ENCODE measurements at places on chromosomes 7 and 10.

DNA sequence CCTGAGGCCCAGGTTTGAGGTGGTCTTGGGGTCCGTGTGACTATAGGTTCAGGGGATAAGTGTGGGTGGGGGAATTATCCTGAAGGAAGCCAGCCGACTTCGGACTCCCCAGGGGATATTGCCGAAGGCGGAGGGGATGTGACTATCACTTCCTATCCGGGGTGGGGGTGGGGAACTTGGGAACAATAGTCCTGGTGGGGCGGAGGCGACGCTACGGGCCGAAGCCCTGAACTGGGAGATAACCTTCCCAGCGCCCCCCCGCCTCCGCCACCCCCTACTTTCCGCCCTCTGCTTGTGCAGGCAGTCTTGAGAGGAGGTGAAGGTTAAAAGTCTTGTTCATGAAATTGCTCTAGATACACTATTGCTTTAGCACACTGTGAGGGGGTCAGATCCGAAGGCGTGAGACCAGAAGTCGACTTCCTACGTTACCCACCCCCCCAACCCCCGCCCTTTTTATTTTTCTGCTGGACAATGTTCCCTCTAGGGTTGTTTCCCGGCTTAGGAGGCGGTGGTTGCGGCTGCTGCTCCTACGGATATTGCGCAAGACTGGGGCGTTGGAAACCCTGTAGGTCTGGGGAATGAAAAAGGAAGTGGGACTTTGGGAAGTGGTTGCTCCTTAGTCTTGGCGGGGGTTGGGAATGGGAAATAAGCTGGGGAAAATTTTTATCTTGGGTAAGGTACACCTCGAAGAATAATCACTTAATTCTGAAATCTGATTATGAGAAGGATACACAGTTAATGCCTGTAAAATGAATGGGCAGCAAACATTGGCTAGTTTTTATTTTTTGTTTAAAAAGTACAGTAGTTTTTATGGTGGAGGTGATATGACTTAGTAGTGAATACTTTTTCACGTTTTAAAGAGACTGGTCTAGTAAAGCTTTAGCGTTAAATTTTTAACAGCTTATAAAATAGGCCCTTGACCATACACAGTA lies 1.5 kb downstream of the PTPN12 start:
- H3K27me3 ChIP-seq: no peaks in the 10 kb centered on the region
- H3K4me1 ChIP-seq: peaks cover 10% of the 10 kb centered on the region
- peaks cover 3% of the 10 kb centered on the region for H3K36me3 ChIP-seq
- peak overlapping the region; percentile 87 for H3K4me3 ChIP-seq
- H3K27ac ChIP-seq: peak overlapping the region; percentile 93
- DNase-seq: peak; percentile 97

DNA sequence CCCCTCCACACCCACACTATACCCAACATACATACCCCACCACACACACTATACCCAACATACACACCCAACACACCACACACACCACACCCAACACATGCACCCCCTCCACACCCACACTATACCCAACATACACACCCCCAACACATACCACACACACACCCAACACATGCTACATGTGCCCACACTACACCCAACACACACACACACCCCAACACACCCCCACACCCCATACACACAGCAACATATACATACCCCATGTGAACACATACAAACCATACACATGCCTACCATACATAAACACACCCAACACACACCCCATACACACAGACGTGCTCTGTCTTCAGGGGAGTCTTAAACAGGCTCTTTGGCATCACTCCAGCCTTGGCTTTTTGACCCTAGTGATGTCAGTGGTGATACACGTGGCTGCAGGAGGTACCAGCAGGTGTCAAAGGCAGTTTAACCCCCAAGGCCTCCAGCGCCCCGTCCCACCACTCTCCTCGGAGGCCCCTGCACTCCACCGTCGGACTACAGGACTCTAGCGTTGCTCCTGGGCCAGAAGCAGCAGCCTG lies 73.4 kb downstream of the HIPK2 start:
- peaks cover 53% of the 10 kb centered on the region for H3K36me3 ChIP-seq
- H3K27ac ChIP-seq: no peak overlapping the region
- no peaks in the 10 kb centered on the region for H3K27me3 ChIP-seq

- peaks cover 4% of the 10 kb centered on the region for H3K4me1 ChIP-seq
- no peak for DNase-seq
- no peak overlapping the region for H3K4me3 ChIP-seq
- H3K36me3 ChIP-seq: no peaks in the 10 kb centered on the region
Observed at GRCh38 chr7:2059964-2060700, 172.6 kb downstream of the MAD1L1 start.

GRCh38 chr7:149325248-149325647 lies 63.3 kb downstream of the ZNF783 start:
- no peak for DNase-seq
- H3K4me3 ChIP-seq: no peak overlapping the region
- no peaks in the 10 kb centered on the region for H3K27me3 ChIP-seq
- H3K27ac ChIP-seq: no peak overlapping the region

DNA sequence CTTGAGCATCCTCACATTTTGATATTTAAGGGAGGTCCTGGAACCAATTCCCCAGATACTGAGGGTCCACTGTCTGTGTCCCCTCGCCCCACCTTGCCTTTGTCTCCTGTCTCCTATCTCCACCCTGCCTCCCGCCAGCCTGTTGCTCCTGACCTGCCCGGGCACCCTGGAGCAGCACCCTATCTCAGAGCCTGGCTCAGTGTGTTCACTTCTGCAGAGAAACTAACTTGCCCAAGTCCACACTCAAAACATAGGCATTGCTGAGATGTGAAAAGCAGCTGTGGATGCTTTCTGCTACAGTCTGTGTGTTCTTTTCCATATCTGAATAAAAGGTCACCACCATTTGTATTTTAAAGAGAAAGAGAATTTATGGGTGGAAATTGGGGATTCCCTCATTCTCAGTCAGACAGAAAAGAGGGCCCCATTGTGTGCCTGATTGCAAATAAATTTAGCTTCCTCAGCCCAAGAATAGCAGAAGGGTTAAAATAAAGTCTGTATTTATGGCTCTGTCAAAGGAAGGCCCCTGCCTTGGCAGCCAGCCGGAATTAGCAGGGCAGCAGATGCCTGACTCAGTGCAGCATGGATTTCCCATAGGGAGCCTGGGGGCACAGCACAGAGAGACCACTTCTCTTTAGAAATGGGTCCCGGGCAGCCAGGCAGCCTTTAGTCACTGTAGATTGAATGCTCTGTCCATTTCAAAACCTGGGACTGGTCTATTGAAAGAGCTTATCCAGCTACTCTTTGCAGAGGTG lies 161.3 kb downstream of the EGFR start:
- DNase-seq: no peak
- peaks cover 13% of the 10 kb centered on the region for H3K4me1 ChIP-seq
- H3K4me3 ChIP-seq: no peak overlapping the region
- peaks cover 48% of the 10 kb centered on the region for H3K36me3 ChIP-seq

DNA sequence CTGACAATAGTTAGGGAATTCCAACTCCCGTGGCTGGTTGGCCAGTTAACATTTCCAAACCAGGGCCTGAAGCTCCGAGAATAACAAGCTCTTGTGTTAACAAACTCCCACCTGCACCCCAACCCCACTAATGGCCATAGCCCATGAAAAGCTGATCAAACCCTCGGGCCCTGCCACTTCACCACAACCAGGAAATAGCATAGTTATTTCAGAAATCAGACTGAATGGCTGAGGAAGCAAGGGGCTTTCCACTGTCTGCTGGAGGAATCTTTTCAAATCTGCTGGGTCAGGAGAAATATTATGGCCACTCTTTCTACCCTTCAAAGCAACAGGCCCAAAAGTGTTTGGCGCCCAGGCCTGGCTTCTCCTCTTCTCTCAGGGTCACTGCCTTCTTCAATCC lies 145.6 kb downstream of the GLCCI1 start:
- H3K27me3 ChIP-seq: no peaks in the 10 kb centered on the region
- H3K4me3 ChIP-seq: no peak overlapping the region
- no peak for DNase-seq
- H3K36me3 ChIP-seq: no peaks in the 10 kb centered on the region
- no peak overlapping the region for H3K27ac ChIP-seq

GRCh38 chr10:26642896-26643653 lies 54.4 kb upstream of the PDSS1 start:
- no peak overlapping the region for H3K4me3 ChIP-seq
- no peak overlapping the region for H3K27ac ChIP-seq
- peaks cover 5% of the 10 kb centered on the region for H3K27me3 ChIP-seq
- peaks cover 3% of the 10 kb centered on the region for H3K36me3 ChIP-seq
- no peaks in the 10 kb centered on the region for H3K4me1 ChIP-seq
- no peak for DNase-seq

- H3K4me1 ChIP-seq: no peaks in the 10 kb centered on the region
- no peak overlapping the region for H3K4me3 ChIP-seq
- DNase-seq: no peak
- H3K36me3 ChIP-seq: no peaks in the 10 kb centered on the region
Observed at GRCh38 chr7:67619175-67619574, 622.5 kb downstream of the TYW1 start.

DNA sequence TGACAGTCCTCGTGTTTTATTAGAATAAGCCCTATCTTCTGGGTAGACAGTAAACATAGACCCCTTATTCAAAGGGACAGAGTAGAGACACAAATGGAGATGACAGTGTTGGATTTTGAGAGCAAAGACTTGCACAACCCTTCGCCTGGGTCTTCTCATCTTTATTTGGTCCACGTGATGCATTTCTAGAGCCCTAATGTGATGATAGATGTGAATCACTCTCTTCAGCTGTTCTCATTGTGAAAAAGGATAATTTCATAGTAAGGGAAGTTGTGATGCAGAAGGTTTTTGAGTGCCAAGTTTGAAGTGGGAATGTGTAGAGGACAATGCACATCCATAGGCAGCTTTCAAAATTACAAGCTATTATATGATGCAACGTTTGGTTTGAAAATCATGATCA lies 86.3 kb downstream of the CREB5 start:
- H3K4me1 ChIP-seq: peaks cover 3% of the 10 kb centered on the region
- H3K4me3 ChIP-seq: no peak overlapping the region

GRCh38 chr10:72649291-72649690 lies 23.4 kb upstream of the MICU1 start:
- H3K36me3 ChIP-seq: no peaks in the 10 kb centered on the region
- no peak overlapping the region for H3K4me3 ChIP-seq
- DNase-seq: no peak
- no peaks in the 10 kb centered on the region for H3K4me1 ChIP-seq

DNA sequence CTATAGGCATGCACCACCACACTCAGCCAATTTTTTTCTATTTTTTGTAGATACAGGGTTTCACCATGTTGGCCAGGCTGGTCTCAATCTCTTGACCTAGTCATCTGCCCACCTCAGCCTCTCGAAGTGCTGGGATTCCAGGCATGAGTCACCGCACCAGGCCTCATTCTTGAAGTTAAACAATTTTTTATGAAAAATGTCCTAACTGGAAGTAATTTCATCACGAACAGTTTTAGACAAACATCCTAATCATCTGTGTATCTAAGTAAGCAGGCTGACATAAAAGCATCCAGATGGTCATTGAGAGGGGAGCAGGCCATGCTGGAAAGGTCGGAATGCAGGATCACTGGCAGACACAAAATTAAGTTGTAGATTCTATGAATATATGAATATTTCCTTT lies 269.1 kb downstream of the ZMYND11 start:
- H3K4me1 ChIP-seq: peaks cover 2% of the 10 kb centered on the region
- H3K27ac ChIP-seq: no peak overlapping the region
- peak; percentile 80 for DNase-seq
- no peak overlapping the region for H3K4me3 ChIP-seq
- H3K27me3 ChIP-seq: no peaks in the 10 kb centered on the region

DNA sequence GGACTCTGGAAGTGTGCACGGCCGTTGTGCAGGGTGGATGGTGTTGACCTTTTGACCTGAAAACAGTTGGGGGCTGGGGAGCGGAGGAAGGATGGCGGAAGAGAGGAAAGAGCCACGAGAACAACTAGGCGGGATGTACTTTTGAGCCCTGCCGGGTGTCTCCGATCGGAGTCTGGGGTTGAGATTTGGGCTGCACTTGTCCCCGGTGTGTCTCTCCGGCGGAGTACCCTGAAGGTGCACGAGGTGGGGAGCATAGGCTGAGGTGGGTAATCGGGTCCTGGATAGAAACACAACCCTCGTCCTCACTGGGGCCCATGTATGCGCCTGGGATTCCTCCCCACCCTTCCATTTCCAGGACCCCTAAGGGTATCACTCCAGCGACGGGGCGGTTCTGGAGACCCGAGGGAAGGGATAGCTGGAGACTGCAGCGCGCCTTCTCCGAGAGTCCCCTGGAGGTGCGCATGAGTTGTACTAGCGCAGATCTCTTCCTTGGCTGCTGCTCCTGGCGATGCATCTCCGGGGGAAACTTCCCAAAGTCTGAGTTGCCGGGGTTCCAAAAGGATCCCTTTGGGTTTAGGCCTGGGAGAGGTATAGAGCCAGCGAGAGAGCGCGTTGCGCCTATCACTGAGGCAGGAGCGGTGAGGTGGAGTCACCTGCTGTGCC lies 4.6 kb upstream of the HMX2 start:
- no peak overlapping the region for H3K27ac ChIP-seq
- peaks cover 3% of the 10 kb centered on the region for H3K36me3 ChIP-seq
- H3K4me1 ChIP-seq: peaks cover 28% of the 10 kb centered on the region
- peaks cover 98% of the 10 kb centered on the region for H3K27me3 ChIP-seq

DNA sequence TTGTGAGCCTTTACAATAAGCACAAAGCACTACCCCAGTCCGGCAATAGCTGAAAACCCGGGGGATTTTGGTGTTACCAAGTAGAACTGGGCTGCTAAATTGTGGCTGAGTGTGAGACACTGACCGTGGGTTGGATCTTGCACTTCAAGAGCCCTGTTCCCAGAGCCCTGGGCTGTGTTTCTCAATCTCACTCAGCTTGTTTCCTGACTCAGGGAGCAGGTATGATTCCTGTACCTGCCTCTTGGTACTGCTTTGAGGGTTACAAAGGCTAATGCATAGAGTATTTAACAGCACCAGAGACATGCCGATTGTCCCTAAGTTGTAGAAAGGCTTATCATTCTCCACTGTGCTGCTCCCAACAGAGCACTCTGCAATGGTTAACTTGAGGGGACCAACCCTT lies 134.6 kb downstream of the TEX36 start:
- H3K36me3 ChIP-seq: no peaks in the 10 kb centered on the region
- H3K27me3 ChIP-seq: peaks cover 68% of the 10 kb centered on the region
- H3K27ac ChIP-seq: no peak overlapping the region
- DNase-seq: no peak
- H3K4me3 ChIP-seq: no peak overlapping the region
